ENCODE measurements at places on chromosomes 11 and 22.

- DNase-seq: no peak
Measured at GRCh38 chr11:8217926-8218325, 45.8 kb downstream of the LMO1 start.

- no peak for DNase-seq
Measured at GRCh38 chr11:57279116-57279515, 42.1 kb upstream of the APLNR start.

- DNase-seq: no peak
Measured at GRCh38 chr11:71391796-71392195, 56.4 kb downstream of the DHCR7 start.

DNA sequence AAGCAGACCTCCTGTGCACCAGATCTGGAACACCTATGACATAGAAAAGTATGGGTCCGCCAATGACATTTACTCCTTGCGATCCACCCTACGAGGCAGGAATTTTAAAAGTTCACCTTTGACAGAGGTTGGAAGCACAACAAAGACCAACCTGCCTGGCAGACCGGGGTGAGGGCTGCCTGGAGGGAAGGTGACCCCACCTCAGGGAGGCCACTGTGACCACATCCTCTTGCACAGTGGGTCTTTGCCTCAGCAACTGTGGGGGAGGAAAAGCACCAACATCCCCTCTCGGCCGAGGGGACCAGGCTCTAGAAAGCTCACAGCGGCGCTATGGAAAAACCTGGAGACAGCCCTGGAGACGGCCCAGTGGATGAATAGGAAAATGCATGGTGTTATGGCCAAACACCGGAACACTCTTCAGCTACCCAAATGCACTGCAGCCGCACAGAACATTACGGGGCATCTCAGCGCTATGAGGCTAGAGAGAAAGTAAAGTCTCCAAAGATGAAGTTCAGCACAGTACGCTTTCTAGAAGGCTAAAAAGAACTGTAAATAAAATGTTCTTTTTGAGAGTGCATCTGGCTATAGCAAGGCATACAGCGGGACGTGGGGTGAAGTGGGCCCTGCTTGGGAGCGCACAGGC lies 1.8 kb upstream of the SHISAL1 start:
- no peak for DNase-seq

DNA sequence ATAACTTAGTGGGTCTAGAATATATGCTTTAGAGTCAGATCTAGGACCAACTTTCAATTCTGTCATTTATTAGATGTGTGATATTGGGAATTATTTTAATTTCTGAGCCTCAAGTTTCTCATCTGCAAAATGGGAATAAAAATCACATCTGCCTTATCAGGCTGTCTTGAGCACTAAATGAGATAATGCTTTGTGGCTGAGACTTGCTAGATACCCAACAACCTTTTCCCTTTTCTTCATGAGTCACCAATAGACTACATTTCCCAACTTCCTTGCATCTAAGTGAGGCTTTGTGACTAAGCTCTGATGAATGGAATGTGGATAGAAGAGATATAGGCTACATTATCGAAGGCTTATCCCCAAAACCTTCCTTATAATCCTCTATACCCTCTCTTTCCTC lies 220.7 kb upstream of the SESN3 start:
- DNase-seq: no peak

DNA sequence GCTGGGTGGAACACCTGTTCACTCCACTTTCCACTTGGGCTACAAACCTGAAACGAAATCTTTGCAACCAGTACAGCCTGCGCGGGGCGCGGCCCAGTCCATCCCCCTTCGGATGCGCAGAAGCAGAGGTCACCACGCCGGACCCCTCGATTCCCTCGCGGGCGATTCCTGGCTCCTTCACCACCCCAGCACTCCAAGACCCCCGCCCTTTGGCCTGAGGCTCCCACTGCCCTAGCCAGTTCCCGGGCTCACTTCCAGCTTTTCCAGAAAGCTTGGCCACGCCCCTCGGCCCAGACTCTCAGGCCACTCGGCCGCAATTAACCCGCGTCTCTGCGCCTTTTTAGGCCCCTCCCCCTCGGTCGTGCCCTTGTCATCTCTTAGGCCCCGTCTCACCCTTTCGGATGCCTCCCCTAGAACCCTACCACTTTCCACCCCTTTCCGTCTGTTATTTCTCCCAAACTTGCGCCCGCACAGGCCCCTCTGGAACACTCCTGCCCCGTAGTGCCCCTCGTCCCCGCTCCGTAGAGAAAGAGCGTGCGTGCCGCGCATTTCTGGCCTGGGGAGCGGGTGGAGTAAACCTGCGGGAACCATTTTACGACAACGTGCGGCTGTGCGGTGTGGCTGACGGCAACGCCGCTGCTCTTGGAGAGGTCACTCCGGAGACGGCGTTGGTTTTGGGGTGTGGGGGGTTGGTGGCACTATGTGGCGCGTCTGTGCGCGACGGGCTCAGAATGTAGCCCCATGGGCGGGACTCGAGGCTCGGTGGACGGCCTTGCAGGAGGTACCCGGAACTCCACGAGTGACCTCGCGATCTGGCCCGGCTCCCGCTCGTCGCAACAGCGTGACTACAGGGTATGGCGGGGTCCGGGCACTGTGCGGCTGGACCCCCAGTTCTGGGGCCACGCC lies at the start of gene DLAT:
Gene DLAT, plus strand, starts transcription at position 636 of the 906 bp plus-strand sequence. Its CDS starts 65 bp downstream, at position 701.
- peak; percentile 97 for DNase-seq

DNA sequence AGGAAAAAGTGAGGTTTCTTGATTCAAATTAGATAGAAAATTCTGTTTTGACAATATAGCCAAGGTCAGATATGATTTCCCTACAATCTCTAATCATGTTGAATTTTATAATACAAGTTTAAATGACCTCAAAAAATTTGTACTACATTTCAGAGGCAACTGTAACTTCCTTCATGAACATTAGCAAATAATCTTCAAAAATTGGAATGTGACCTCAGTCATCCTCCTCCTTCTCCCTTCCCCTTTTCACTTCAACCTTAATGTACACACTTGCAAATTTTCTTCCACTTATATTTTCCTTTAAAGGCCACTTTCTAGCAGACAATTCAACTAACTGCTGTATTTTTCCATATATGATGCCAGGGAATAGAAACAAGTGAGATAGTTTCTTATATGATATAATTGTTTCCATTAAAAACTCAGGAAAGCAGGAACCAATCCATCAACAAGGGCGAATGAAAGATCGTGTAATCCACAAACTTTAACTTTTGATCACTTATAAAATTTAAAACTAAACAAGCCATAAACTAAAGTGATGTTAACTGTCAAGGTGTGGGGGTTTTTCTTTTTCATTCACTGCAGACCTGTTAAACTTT lies 60.3 kb downstream of the MAML2 start:
- no peak for DNase-seq

DNA sequence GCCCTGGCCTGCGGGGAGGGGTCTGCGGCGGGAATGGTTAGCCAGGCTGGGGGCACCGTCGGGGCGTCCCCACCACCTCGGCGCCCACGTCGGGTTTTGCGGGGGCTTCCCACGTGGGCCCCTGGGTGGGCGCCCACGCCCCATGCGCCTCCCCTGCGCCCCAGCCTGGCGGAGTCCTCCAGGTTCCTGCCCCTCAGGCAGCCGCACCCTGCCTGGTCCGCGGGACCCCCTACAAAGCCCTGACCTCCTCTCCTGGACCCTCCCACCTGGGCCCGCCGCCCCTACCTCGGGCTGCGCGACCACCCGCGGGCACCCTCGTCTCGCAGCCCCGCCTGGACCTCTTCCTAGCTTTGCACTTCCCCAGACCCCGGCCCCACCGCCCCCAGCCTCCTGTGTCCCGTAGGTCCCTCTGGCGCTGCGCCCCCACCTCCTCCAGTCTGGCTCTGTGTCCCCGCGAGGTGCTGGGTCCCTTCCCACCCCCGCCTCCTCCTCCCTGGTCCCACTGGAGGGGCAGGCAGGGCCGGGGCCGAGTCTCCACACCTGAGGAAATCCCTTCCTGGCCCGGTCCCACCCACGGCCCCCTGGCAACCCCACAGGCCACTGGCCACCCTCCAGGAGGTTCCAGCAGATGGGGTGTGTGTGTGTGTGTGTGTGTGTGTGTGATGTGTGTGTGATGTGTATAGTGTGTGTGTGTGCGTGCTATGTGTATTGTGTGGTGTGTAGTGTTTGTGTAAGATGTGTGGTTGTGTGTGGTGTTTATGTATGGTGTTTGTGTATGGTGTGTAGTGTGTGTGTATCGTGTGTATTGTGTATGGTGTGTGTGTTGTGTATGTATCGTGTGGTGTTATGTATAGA lies 11.8 kb downstream of the PIM3 start:
- no peak for DNase-seq

- no peak for DNase-seq
Measured at GRCh38 chr11:20661445-20661844, 7.9 kb upstream of the NELL1 start.

GRCh38 chr11:7348432-7349304 lies 97.0 kb downstream of the SYT9 start:
- no peak for DNase-seq

Data from GF-D8 (cell line).